T-helper 17 cell (primary cell): ENCODE measurements at places on chromosomes 2 and 18.

- peaks cover 6% of the 10 kb centered on the region for H3K27me3 ChIP-seq
- no peak for DNase-seq
- peaks cover 3% of the 10 kb centered on the region for H3K36me3 ChIP-seq
- H3K27ac ChIP-seq, result no peak overlapping the region
Measured at GRCh38 chr2:200797242-200797770, 14.4 kb upstream of the BZW1 start.

GRCh38 chr2:107025869-107026380 lies 140.0 kb upstream of the ST6GAL2 start:
- H3K27ac ChIP-seq, result no peak overlapping the region
- DNase-seq, result no peak
- H3K27me3 ChIP-seq, result no peaks in the 10 kb centered on the region
- no peak overlapping the region for H3K4me3 ChIP-seq

DNA sequence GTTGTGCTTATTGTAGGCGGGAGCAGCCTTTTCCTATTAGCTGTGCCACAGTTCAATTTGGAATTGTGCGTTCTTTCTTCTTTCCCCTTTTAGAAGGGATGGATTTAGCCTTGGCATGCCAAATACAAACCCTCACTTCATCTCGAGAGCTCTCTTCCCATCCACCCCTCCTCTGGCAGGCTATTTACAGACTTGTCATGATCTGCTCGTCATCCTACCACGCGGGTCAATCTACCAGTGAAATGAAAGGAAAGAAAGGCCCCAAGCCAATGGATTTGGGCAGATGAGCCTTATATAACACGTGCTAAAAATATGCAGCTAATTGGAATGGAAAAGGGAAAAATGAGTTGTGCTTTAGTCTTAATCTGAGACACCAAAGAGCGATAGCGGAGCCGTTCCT lies 277.5 kb downstream of the PRKCE start:
- no peak overlapping the region for H3K27ac ChIP-seq
- no peak for DNase-seq
- H3K4me1 ChIP-seq, result no peaks in the 10 kb centered on the region
- H3K4me3 ChIP-seq, result no peak overlapping the region
- H3K36me3 ChIP-seq, result no peaks in the 10 kb centered on the region

GRCh38 chr18:34734056-34734455 lies 24.0 kb downstream of the DTNA start:
- H3K27me3 ChIP-seq, result peaks cover 18% of the 10 kb centered on the region
- no peak for DNase-seq
- H3K4me3 ChIP-seq, result no peak overlapping the region
- H3K27ac ChIP-seq, result no peak overlapping the region
- H3K4me1 ChIP-seq, result no peaks in the 10 kb centered on the region
- H3K36me3 ChIP-seq, result no peaks in the 10 kb centered on the region

- DNase-seq, result no peak
- H3K4me3 ChIP-seq, result no peak overlapping the region
- H3K27me3 ChIP-seq, result no peaks in the 10 kb centered on the region
- no peaks in the 10 kb centered on the region for H3K36me3 ChIP-seq
Measured at GRCh38 chr2:136182315-136182714, 64.4 kb upstream of the CXCR4 start.

DNA sequence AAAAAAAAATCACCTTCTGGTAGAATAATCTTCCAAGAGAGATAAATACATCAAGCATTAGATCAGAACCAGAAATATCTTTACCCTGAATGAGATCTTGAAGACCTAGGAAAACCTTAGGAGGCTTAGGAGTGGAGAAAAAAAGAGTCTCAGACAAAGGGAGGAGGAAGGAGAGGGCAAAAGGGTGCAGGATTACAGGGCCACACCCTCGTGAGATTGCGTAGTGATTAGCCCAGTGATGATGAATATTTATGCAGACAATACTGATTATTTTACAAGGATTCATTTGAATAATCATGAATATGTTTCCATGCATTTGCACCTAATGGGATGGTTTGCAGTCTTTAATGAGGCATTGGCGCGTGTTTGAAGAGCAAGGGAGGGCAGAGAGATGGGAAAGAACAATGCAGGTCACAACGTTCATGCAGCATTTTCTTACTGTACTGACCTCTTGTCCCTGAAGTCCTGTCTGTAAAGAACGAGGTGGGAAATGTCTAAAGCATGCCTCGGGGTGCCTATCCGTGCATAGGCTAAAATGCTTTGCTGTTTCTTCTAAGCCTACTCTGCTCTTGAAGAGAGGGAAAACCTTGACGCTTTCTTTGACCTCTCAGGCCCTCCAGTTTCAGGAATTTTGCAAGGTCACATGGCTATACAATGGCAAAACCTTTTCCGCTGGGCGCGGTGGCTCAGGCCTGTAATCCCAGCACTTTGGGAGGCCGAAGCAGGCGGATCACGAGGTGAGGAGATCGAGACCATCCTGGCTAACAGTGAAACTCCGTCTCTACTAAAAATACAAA lies 18.6 kb upstream of the ZNF532 start:
- peaks cover under 1% of the 10 kb centered on the region for H3K36me3 ChIP-seq
- peaks cover 5% of the 10 kb centered on the region for H3K4me1 ChIP-seq
- peak overlapping the region; percentile 41 for H3K4me3 ChIP-seq
- no peak for DNase-seq
- H3K27ac ChIP-seq, result no peak overlapping the region
- peaks cover 73% of the 10 kb centered on the region for H3K27me3 ChIP-seq

DNA sequence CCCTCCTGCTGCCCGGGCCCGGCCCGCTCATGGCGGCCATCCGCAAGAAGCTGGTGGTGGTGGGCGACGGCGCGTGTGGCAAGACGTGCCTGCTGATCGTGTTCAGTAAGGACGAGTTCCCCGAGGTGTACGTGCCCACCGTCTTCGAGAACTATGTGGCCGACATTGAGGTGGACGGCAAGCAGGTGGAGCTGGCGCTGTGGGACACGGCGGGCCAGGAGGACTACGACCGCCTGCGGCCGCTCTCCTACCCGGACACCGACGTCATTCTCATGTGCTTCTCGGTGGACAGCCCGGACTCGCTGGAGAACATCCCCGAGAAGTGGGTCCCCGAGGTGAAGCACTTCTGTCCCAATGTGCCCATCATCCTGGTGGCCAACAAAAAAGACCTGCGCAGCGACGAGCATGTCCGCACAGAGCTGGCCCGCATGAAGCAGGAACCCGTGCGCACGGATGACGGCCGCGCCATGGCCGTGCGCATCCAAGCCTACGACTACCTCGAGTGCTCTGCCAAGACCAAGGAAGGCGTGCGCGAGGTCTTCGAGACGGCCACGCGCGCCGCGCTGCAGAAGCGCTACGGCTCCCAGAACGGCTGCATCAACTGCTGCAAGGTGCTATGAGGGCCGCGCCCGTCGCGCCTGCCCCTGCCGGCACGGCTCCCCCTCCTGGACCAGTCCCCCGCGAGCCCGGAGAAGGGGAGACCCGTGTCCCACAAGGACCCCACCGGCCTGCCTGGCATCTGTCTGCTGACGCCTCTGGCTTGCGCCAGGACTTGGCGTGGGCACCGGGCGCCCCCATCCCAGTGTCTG lies 767 bp downstream of the RHOB start:
- no peaks in the 10 kb centered on the region for H3K36me3 ChIP-seq
- H3K4me3 ChIP-seq, result peak overlapping the region; percentile 81
- H3K27ac ChIP-seq, result no peak overlapping the region
- DNase-seq, result no peak
- peaks cover 34% of the 10 kb centered on the region for H3K27me3 ChIP-seq
- peaks cover 2% of the 10 kb centered on the region for H3K4me1 ChIP-seq

DNA sequence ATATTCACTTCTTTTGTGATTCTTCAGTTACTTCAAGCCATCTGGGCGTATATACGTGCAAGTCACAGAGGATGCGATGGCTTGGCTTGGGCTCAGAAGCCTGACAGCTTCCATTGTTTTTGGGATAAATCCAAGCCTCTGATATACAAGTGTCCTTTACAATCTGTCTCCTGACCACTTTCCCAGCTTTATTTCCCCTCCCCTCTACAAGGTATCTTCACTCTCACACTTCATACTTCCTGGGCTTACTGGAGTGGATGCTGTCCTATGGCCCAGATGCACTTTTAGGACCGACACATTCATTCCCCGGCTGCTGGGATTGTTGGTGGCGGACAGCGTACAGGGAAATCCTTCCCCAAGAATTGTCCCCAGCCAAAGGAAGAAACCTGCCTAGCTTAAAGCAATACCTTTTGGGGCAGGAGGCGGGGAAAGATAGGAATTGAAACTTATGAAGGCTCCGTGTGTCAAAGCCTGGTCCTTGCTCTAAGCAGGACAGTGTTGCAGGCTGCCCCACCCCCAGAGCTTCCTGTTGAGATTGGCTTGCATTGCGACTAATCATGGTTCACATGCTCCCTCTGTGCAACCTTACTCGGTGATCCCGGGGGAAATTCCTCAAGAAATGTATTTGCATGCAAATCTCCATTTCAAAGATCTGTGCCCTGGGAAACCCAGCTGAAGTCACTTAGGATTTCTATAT lies 802.9 kb upstream of the ID2 start:
- no peak for DNase-seq
- H3K36me3 ChIP-seq, result peaks cover 2% of the 10 kb centered on the region
- H3K27ac ChIP-seq, result no peak overlapping the region
- H3K4me1 ChIP-seq, result peaks cover 4% of the 10 kb centered on the region

- H3K27me3 ChIP-seq, result no peaks in the 10 kb centered on the region
- DNase-seq, result no peak
- H3K4me3 ChIP-seq, result peak overlapping the region; percentile 56
- H3K27ac ChIP-seq, result peak overlapping the region; percentile 81
- H3K4me1 ChIP-seq, result peaks cover 38% of the 10 kb centered on the region
Measured at GRCh38 chr2:32427672-32428610, 71.1 kb downstream of the BIRC6 start.

DNA sequence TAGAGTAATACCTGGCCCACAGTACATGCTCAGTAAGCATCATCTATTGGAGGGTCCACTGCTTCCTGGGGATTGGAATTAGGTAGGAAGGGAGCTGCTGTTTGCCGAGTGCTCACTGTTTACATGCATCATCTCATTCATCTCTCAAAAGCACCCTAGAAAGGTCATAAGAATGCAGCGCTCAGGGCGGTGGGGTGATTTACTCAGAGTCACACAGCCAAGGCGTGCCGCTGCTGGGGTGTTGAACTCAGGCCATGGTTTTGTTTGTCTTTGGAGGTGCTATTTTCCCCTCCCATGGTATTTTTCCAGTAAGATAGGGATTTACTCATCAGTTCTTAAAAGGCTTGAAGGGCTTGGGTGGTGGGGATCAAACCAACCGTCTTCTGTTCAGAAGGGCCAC lies 227.5 kb downstream of the LDLRAD4 start:
- H3K4me1 ChIP-seq, result peaks cover 31% of the 10 kb centered on the region
- H3K27ac ChIP-seq, result no peak overlapping the region
- peaks cover 10% of the 10 kb centered on the region for H3K36me3 ChIP-seq
- DNase-seq, result no peak
- H3K4me3 ChIP-seq, result no peak overlapping the region
- H3K27me3 ChIP-seq, result no peaks in the 10 kb centered on the region

DNA sequence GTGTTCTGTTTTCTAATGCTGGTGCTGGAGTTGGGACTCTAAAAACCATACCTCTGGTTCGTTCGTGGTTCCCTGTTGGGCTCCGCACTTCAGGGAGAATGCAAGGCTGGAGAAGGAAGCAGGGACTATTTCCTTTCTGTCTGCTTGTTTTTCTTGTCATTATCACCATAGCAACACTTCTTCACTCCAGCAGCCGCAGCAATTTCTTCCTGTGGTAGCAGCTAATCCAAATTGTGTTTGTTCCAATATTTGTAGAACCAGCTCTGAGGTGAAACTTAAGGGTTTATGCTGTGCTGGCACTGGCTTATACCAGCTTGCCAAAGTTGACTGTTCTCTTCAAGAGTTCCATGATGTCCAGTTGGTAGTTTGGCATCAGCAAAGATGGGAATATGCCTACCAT lies 301.4 kb upstream of the SYT4 start:
- H3K27me3 ChIP-seq, result peaks cover 5% of the 10 kb centered on the region
- no peak overlapping the region for H3K4me3 ChIP-seq
- no peak for DNase-seq
- no peaks in the 10 kb centered on the region for H3K36me3 ChIP-seq
- H3K4me1 ChIP-seq, result no peaks in the 10 kb centered on the region

- DNase-seq, result no peak
- no peaks in the 10 kb centered on the region for H3K36me3 ChIP-seq
- no peak overlapping the region for H3K4me3 ChIP-seq
- no peak overlapping the region for H3K27ac ChIP-seq
- peaks cover 5% of the 10 kb centered on the region for H3K4me1 ChIP-seq
Measured at GRCh38 chr2:100539221-100539620, 23.6 kb upstream of the PDCL3 start.

- no peaks in the 10 kb centered on the region for H3K4me1 ChIP-seq
- no peak overlapping the region for H3K27ac ChIP-seq
- no peaks in the 10 kb centered on the region for H3K36me3 ChIP-seq
Measured at GRCh38 chr2:215737477-215737876, 275.9 kb downstream of the MREG start.

DNA sequence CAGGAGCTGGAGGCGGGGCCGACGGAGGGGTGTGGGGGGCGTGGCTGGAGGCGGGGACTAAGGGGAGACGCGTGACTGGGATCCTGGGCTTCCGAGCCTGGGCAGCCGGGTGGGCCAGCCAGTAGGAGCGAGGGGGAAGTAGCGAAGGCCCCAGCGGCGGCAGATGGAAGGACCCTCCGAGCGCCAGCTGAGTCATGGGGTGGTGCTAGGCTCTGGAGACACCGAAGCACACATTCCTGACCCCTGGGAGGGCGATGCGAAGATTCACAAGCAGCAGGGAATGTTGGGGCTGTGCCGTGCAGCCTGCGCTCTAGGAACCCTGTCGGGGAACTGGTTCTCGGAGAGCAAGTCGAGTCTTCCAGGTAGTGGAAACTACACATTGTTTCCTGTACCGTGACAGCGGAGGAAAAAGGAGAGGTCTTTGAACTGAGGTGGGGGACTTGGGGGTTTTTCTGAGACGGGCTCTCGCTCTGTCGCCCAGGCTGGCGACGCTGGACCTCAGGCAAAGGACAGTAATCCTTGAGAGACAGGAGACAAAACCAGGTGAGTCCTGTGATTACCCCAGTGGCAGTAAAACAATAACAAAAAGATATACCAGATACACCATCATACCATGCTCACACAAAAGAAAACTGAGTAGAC lies 650 bp upstream of the AFG3L2 start:
- H3K36me3 ChIP-seq, result peaks cover 3% of the 10 kb centered on the region
- peak overlapping the region; percentile 93 for H3K27ac ChIP-seq
- no peaks in the 10 kb centered on the region for H3K27me3 ChIP-seq
- peak overlapping the region; percentile 95 for H3K4me3 ChIP-seq
- peaks cover 28% of the 10 kb centered on the region for H3K4me1 ChIP-seq
